ENCODE measurements at places on chromosomes 7 and 10.

- ATAC-seq, result no peak
Observed at GRCh38 chr10:11165591-11166543, 148.2 kb downstream of the CELF2 start.

DNA sequence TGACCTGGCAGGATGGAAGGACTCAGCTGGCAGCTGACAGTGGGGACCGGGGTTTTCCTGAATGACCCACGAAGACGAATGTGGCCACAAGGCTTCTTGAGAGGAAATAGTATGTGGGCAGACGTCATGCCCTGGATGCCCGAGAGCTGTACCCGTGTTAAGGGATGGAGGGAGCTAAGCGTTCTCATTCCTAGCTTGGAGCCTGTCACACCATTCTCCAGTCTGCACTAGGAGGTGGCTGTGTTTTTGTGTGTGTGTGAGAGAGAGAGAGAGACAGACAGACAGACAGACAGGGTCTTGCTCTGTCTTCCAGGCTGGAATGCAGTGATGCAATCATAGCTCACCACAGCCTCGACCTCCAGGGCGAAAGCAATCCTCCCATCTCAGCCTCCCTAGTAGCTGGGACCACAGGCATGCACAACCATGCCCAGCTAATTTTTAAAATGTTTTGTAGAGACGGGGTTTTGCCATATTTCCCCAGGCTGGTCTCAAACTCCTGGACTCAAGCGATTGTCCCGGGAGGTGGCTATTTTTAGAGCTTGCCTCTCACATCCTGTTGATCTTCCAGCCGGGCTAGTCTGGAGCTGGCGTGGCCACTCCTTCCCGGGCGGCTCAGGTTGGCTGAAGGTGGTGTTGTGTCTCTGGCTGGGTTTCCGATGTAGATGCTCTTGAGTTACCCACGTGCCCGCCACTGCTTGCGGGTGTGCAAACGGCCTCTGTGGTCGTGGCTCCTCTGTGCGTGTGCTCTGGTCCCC is 2.1 kb downstream of the AMZ1 start:
- ATAC-seq, result peak; percentile 4

DNA sequence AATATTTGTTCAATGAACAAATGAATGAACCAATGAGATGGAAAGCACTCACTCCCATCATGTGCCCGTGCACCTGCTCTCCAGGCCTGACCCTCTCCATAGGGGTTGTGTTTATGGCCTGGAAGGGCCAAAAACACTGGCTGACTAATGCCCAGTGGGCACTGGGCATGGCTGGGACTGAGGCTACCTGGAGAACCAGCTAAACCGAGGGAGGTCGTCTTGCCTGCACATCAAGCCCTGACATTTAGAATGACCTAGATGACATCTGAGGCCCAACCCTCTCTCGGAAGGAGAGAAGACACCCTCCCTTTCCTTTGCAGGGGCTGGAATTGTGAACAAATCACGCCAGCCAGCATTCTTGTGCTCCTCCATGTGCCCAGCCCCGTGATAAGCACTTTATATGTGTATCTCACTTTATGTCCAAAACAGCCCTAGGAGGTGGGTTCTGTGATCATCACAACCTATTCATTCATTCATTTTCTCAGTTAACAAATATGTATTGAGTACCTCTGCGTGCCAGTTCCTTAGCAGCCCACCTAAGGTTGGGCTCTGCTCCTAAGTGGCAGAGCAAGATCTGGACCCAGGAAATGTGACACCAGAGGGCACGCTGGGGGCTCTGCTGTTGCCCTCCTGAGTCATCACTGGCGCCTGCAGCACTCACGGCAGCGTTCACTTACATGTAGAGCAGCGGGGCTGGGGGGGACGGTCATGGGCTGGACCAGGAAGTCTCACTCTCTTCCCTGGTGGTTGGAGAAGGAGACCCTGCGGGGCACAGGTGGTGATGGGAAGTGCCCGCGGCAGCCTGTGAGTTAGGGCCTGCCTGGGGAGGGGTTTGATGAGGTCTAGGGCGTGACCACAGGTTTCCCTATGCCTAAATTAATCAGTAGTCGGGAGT is 52.0 kb downstream of the TSPAN15 start:
- ATAC-seq, result no peak

DNA sequence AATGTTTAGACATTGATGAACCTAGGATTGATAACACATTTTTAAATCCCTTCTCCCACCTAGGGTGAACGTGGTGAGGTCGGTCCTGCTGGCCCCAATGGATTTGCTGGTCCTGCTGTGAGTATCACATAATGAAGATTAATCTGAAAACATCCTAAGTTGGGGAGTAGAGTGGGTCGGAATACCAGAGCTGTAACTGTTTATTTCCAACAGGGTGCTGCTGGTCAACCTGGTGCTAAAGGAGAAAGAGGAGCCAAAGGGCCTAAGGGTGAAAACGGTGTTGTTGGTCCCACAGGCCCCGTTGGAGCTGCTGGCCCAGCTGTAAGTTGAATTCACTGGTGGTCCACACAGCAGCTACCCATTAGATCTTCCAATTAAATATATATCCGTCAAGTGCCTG is 25.6 kb downstream of the COL1A2 start:
- ATAC-seq, result no peak

DNA sequence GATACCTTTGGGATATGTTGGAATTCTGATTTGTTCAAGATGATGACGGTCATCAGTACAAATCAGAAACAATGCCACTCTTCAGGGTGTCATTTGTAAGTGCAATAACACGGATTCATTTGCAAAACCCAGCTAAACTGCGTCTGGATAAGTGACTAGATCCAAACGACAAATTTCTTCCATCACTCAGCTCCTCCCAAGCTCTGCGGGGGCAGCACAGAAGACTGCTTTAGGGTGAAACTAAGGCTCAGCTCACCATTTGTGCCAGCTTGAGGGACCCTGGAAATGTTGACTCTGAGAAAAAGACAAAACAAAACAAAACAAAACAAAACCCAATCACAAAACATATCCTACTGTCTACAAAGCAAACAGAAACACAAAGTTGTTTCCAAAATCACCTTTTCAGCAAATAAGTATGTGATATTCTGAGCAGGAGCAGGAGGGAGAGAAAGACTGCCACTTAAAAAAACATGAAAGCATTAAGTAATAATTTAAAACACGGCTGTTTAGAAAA is 8.0 kb downstream of the EVX1 start:
- ATAC-seq, result no peak

DNA sequence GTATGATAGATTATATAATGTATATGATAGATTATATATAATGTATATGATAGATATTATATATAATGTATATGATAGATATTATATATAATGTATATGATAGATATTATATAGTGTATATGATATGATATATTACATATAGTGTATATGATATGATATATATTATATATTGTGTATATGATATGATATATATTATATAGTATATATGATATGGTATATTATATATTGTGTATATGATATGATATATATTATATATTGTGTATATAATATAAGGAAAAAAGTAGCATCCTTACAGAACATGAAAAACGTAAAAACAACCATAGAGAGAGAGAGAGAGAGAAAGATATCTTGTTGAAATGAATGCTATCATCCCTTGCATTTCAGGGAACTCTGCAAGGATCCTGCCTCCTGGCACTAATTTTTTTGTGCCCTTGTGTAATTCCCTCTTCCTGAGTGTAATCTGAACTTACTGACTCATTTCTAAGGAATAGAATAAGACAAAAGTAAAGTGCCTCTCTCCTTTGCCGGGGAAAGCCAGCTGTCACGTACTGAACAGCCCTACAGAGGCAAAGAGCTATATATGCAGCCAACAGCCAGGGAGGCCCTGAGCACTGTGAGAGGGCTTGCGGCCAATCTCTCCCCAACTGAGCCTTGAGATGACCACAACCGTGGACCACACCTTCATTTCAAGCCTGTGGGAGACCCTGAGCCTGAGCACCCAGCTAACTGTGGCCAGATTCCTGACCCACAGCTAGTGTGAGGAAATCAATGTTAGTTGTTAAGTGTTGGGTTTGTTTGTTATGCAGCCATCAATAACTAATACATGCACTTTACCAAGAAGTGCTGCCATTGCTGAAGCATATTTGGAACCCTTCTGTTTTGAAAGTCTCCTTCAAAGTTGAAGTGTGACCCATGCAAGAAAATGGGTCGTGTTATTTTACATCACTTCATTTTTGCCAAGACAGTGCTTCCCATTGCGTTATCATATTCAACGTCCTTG is 61.1 kb upstream of the EZH2 start:
- ATAC-seq, result peak; percentile 34

GRCh38 chr10:6047847-6048246 is 14.3 kb downstream of the IL2RA start:
- ATAC-seq, result no peak

DNA sequence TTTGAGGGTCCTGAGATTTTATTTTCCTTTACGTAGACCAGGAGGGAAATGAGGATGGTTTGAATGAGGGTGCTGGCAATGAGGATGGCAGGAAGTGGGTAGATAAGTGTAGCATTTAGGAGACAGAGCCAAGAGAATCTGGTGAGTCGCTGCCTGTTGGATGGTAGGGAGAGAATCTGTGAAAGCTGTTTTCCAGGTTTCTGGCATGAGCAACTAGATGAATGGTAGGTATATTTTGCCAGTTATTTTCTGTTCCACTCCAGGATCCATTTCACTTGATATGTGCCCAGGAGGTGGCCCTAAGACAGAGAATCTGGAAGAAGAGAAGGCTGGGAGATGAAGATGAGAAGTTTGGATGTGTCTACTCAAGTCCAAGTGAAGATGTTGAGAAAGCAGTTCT is 63.3 kb upstream of the VIPR2 start:
- no peak for ATAC-seq

GRCh38 chr10:118277871-118278270 is 64.3 kb downstream of the FAM204A start:
- no peak for ATAC-seq

- no peak for ATAC-seq
Observed at GRCh38 chr10:64546073-64546472, 1024.9 kb downstream of the REEP3 start.

- ATAC-seq, result no peak
Observed at GRCh38 chr7:42549866-42550485, 313.0 kb upstream of the GLI3 start.

DNA sequence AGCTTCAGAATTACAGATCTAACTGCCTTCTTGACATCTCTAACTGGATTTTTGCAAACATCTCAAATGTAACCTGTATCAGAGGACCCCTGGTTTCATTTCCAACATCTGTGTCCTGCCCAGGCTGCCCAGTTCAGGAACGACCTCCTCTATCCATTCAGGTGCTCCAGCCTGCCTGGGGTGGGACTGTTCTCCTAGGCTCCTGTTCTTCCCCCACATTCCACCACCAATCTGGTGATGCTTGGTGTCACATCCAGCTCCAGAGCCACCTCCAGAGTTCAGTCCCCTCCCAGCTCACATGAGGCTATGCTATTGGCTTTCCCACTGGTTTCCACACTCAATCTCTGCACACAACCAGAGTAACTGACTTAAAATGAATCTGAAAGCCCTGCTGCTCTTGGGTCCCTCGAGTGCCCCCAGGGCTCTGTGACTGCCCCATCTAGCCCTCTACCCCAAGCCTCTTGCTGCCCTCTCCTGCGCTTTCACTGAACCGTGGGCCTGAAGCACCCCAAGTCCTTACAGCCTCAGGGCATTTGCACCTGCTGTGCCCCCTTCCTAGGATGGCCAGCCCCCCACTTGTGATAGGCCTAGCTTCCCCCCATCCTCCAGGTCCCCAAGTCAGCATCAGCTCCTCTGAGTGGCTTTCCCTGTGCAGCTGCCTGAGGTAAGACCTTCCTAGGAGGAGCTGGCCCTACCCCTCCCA is 46.1 kb downstream of the PPIF start:
- ATAC-seq, result no peak

DNA sequence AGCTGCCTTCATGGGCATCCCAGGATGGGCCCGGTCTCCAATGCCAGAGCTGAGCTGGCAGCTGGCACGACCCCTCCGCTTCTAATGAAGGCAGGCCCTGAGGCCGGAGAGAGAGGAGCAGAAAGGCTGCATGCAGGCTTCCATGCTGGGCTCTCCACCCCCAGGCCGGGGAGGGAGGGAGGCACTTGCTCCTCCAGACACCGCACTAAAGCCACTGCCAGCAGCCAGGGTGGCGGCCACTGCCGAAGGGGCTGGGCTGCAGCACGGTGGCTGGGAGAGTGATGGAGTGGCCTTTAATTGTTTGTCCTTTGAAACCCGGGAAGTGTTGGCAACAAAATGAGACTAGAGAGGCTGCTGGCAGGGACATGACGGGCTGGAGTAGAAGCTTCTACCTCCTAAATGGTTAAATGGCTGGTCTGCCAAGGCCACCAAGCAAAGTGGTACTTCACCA is 236.5 kb downstream of the SKAP2 start:
- no peak for ATAC-seq

DNA sequence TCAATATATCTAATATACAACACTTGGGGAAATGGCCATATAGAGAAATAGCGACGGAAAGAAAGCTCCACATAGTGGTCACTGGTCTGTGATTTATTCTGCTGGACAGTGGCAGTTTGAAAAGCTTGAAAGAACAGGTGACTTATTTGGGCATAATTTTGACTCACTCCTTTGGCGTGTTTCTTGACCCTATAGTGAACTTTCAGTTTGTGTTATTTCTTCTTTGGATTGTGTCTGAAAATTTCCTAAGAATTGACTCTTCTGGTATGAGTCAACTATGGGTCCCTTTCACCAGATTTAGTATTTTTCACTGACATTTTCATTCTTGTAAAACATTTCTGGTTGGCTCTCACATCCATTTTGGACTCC is 25.8 kb upstream of the IMMP2L start:
- no peak for ATAC-seq

DNA sequence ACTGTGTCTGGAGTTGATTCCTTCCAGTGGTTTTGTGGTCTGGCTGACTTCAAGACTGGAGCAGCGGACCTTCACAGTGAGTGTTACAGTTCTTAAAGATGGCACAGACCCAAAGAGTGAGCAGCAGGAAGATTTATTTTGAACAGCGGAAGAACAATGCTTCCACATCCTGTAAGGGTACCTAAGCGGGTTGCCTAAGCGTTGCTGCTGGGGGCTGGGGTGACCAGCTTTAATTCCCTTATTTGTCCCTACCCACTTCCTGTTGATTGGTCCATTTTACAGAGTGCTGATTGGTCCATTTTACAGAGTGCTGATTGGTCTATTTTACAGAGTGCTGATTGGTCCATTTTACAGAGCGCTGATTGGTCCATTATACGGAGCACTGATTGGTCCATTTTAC is 13.2 kb downstream of the AKR1B15 start:
- ATAC-seq, result no peak

DNA sequence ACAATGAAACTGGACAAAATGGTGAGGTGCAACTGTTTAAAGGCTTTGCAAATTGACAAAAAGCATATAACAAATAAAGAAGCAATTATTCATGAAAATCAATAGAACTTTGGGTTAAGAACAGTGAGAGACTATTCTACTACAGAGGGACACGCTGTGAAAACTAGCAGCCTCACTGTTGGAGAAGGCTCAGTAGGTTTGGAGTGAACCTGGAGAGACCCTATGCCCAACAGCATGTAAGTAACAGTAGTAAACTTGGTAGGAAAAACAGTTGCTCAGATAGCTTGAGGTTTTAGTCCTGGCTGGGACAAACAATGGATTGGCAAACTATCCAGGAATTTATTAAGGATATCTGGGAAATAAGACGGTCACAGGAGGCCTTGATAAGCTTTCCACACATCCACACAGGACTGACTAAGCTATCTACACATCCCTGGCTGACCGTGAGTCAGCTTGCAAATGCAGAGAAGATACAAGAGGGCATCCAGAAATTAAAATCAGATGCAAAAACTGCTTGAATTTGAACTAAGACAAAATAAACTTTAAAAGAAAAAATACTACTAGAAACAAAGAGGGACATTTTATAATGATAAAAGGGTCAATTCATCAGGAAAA is 15.9 kb downstream of the FAM149B1 start:
- no peak for ATAC-seq

GRCh38 chr10:117684672-117685211 is 142.2 kb downstream of the EMX2 start:
- ATAC-seq, result no peak
